Stimulated activated CD4-positive, alpha-beta T cell treated with anti-CD3 and anti-CD28 coated beads, Interleukin-4, amount 100 ng/mL, for 48 hours (primary cell): ENCODE measurements at places on chromosomes 6 and 20.

DNA sequence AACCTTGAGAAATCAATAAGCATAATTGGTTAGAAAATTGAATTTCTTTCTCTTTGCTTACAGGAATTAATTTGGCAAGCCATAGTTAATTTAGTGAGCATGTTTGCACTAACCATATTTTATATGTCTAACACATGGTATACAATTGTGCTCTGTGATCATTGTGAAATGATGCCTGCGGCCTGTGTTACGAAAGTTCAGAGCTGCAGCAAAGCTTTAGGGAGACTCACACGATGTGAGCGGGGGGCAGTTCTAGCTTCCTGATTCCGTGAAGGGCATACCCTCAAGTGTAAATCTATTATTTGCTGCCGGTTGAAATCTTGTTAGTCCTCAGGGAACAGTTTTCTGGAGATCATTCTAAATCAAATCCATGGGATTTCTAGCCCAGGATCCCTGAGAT is 25.5 kb upstream of the ADTRP start:
- no peak for DNase-seq

DNA sequence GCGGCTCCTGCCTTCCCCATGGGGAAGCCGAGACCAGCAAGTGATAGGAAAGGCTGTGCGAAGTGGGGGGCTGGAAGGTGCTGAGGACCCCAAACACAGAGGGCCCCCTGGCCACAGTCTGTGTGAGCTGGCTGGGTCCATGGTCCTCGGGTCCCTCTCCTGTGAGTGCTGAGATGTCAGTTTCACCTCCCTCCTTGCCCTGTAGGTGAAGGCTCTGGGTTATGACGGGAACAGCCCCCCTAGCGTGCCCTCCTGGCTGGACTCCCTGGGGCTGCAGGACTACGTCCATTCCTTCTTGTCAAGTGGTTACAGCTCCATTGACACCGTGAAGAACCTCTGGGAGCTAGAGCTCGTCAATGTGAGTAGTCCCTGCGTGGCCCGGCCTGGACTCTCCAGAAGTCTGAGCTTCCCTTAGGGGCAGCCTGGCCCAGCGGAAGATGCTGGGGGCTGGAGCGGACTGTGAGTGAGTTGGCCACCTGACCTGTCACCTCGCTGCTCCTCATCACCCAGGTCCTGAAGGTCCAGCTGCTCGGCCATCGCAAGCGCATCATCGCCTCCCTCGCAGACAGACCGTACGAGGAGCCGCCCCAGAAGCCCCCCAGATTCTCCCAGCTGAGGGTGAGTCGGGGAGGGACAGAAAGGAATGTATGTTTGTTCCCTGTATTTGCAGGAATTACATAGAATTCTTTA is 61.7 kb downstream of the TCP11 start:
- no peak for DNase-seq

DNA sequence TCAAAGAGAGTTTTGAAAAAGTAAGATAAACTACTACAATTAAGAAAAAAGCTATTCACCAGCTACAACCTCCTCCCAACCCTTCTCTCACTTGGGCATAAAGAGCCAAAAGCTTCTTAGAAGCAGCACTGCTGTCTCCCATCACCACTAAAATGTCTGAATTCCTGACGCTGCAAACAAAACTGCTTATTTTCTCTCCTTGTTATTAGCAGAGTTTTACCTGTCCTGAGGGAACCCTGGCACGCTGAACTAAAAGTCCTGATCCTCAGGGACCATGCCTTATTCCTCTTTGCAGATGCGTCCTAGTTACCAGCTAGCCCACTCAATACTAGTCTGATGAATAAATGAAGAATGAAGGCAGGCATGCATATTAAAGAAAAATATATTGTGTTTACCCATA is 1.1 kb downstream of the HACE1 start:
- DNase-seq = no peak

GRCh38 chr6:129647044-129647443 is 62.9 kb downstream of the ARHGAP18 start:
- no peak for DNase-seq

DNA sequence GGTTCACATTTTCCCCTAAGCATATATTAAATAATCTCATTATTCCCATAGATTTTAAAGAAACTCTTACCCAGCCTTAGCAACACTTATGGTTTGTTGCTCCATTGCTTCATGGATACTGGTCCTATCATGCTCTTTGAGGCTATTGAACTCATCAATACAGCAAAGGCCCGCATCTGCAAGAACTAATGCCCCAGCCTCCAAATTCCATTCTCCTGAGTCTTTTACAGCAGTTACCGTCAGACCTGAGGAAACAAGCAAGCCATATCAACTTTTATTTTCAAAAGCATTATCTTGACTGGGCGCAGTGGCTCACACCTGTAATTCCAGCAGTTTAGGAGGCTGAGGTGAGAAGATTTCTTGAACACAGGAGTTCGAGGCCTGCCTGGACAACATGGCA is 37.7 kb upstream of the ASF1A start:
- DNase-seq = no peak

DNA sequence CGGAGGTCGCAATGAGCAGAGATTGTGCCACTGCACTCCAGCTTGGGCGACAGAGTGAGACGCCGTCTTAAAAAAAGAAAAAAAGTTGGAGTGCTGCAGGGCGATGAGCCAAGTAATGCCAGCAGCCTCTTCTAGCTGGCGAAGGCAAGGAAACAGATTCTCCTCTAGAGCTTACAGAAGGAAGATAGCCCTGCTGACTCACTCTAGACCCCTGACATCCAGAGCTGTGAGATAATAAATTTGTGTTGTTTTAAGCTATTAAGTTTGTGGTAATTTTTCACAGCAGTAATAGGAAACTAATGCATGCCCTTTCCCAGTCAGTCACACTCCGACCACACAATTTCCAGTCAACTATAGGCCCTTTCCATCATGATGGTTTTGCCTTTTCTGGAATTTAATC is 16.4 kb downstream of the PRSS16 start:
- no peak for DNase-seq

DNA sequence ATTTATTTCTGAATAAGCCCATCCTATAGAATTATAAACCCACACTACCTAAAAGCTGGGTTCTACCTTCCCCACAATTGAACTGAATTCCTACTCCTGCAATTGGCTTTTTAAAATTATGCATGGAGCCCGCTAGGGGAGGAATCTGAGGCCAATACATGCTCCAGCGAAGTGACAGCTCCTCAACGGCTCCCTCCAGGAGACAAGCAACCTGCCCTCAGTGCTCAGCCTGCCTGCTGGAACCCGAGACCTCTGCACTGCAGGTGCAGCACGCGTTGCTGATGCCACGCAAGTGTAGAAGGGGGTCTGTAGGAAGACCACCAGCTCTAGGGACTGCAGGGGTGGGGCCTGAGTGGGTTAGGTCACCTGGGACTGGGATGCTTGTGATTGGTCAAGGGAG is 170.2 kb upstream of the CDYL start:
- no peak for DNase-seq

DNA sequence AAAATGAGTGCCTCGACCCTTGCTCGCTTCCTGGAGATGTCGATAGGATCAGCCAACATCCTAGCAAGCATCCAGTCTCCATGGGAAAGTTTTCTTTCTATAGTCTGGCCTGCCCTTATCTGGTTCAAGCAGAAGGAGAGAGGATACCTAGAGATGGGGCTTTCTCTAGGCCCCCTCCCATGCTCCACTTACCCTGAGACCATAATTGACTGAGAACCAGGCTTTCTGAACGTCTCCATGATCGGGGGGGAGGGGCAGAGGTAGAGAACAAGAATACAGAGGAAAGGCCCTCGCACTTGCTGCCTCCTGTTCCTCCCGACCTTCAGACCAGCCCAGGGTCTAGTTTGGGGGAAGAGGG is 31.6 kb upstream of the EPB41L1 start:
- DNase-seq = no peak

GRCh38 chr6:20135677-20136268 is 76.5 kb downstream of the MBOAT1 start:
- DNase-seq = no peak
